ENCODE measurements at places on chromosomes 11 and 22.

- no peak for DNase-seq
Measured at GRCh38 chr11:104957280-104957679, 11.1 kb downstream of the CASP4 start.

DNA sequence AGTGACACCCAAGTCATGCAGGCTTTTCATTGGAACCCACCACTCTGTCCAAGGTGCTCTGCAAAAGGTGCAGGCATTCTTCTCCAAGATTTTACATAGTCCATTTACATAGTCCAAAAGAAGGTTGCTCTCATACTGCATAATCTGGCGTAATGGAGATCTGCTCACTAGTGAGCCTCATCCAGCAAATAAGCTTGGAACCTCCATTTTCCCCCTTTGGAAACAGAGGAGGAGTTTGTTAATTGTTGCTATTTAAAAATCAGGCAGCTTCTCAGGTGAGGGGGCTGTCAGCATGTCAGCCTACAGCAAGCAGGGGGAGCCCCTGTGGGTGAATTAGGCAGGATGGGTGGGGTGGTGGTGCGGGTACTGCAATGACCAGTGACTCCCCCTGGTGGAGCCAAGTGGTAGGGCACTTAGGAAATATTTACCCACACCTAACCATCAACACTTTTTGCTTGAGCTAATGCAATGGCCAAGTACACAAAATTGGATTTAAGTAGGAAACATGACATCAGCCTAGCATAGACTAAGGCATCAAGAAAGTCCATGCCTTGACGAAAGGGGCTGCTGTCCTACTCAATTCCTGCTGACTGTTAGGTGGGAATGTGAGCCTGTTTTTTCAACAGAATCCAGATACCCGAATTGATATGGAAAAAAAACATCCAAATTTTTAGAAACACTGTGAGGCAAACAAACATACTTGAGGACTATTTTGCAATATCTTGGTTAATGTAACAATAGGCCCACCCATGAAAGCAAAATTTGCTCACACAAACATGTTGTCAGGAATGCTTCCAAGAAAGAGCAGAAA lies 64.5 kb downstream of the AMBRA1 start:
- DNase-seq, result peak; percentile 77

DNA sequence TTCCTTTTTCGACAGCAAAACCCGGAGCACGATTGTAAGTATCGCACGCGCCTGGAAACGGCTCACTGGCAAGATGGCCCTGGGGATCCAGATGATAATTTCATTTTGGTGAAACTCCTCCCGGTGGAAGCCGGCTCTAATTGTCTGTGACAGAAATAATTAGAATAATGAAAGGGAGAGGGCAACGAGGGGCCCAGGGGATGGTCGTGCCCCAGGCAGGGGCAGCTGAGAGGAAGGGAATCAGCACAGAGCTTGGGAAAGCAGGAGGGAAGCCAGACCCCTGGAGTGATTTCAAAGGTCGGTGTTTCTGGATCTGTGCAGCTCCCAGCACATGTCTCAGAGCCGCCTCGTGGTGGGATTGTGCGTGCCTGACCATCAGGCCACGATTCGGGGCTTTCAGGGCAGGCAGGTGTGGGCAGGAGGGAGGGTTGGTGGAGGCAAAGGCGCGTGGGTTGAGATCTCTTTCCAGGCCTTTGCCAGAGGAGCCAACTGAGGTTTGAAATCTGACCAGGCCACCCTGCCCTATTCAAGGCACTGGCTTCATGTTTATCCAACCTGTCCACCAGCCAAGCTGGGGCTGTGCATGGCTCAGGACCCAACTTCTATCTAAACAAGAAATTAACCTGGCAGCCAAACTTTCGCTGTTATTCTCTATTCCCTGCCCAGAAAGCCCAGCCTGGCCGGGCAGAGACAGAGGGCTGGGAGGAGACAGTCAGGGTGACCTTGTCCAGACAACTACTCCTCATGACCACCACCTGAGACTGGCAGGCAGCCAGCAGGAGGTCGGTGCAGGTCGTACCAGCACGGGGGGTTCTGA lies 27.8 kb downstream of the ANO1 start:
- no peak for DNase-seq

DNA sequence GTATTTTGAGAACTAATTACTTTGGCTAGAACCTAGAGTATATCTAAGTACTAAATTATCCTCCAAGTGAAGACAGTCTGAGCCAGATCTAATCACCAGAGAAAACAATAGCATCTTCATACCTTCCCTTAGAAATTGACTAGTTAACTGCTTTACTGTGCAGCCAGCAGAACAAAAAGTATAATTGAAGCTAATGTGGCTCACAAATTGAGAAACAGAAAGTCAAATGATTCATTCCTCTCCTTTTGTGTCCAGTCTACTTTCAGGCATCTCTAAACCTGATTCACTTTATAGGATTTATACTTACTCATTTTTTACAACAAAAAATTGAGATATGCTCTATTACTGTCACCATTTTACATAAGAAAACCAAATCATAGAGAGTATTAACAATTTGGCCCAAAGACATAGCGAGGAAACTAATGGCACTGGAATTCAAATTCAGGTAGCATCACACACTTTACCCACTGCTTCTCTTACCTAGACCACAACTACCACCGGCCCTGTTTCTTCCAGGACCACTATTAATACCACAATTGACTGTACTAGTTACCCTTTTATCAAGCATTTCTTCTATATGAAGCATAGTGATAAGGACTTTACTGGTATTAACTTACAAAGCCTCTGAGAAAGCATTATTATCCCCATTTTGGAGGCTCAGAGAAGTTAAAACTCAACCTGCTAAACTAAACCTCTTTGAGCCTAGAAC lies 1402.6 kb upstream of the TENM4 start:
- DNase-seq, result no peak

DNA sequence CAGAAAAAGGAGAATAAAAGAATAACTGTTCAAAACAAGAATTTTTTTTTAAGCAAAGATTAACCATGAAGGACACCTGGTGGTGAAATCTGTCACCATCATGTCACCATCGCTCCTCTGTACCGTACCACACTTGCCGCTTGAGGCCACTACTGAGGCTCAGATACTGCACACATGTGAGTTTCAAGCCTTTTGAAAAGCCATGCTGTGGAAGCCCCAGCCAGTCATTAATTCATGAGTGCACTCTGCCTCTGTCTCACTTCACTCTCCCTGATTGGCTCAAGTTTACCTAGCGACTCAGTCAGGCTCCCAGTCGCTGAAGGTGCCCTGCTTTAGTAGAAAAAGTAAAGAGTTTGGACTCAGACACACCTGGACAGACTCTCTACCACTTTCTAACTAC lies 6.6 kb upstream of the MS4A12 start:
- peak; percentile 59 for DNase-seq

GRCh38 chr11:120688163-120688562 lies 176.6 kb downstream of the GRIK4 start:
- peak; percentile 25 for DNase-seq

GRCh38 chr11:2569321-2569721 lies 124.5 kb downstream of the KCNQ1 start:
- no peak for DNase-seq

GRCh38 chr11:59770869-59771268 lies 15.7 kb downstream of the STX3 start:
- no peak for DNase-seq

GRCh38 chr22:43186272-43187170 lies at the start of gene TTLL12:
TTLL12 (minus strand) TSS chr22:43187134; CDS start chr22:43187069, 65 bp downstream.
- peak; percentile 76 for DNase-seq

- DNase-seq, result no peak
Measured at GRCh38 chr11:113470233-113470632, 5.0 kb downstream of the DRD2 start.

GRCh38 chr11:77250881-77251640 lies 50.4 kb downstream of the GDPD4 start:
- DNase-seq, result no peak

DNA sequence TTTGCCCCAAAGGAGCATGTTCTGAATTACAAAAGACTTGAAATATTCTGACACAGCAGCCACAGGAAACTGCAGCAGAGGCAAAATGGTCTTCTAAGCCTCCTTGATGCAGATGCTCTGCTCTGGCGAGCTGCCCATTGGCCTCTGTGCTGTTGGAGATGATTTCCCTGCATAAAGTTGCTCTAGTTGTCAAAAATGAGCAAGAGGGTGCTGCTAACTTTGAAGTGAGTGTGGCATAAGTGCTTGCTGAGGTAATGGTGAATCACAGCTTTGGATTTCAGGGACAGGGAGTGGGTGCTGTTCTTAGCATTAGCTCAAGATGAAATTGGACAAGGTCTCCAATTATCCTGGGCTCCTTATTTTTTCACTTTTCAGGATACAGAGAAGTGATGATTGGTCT lies 435.4 kb downstream of the TMEM135 start:
- DNase-seq, result no peak

GRCh38 chr11:67996622-67997474 lies 7.0 kb downstream of the UNC93B1 start:
- DNase-seq, result peak; percentile 92

DNA sequence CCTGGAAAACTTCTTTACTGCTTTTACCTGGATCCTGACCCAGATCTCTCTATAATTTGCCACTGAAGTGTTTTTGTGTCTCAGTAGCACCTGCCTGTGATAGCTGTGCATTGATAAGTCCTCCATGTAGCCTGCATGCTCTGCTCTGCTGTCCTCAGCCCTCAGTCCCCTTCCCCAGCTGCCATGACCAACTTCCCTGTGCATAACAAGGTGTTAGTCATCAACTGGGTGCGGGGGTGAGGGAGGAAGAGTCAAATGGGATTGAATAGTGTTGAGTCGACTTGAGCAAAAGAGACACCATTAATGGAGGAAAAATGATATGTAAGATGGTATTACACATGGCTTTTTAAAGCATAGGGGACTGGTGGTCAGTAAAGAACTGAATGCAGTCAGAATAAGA lies 92.2 kb upstream of the PLET1 start:
- peak; percentile 26 for DNase-seq

DNA sequence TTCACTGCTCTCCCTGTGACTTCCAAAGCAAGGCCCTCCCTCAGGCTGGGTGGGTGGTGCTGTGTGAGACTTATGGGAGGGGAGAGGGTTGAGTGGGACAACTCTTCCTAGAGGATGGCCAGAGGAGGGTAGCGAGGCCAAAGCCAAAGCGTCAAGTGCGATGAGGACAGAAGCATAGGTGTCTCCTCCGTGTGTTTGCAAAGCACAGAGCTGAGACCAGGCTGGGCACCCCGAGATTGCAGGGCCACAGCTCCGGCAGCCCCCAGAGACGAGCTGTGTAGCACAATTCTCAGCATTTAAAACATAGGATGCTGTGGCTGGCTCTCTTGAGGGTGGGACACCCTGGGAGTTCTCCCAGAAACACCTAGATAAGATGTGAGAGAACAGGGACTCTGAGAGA lies 1374.5 kb downstream of the BRD1 start:
- DNase-seq, result no peak

- no peak for DNase-seq
Measured at GRCh38 chr11:44997566-44997965, 46.9 kb upstream of the TP53I11 start.

DNA sequence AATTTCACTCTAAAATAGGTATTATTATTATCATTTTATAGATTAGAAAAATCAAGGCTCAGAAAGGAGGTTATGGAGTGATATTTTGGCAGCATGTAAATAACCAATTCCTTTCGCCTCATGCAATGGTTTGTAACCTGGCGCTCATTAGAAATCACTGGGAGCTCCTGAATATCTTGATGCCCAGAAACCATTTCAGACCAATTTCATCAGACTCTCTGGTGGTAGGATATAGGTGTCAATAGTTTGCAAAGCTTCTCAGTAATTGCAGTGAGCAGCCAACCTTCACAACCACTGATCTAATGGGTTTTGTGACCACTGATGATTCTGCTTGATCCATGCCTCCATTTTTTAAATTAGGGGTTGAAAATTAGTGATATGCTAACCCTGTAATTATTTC lies 57.8 kb upstream of the ZC3H12C start:
- no peak for DNase-seq

Data from suppressor macrophage treated with lipopolysaccharide for 1 hour (primary cell).